ENCODE measurements at places on chromosomes 12 and 14. TPM values are rescaled to one million over a fixed set of nuclear protein-coding genes. Genes with fewer than 3 reads are reported as not detected.

RNASE4 gene
- 0.69 TPM for total RNA-seq

TCL1B gene
- not detected for total RNA-seq

KRT82 gene
- not detected for total RNA-seq

MYH6 gene
- total RNA-seq: not detected

LTBP2 gene
- total RNA-seq: 0.84 TPM

RTL1 gene
- 0.08 TPM for total RNA-seq

RASAL1 gene
- not detected for total RNA-seq

FBXO34 gene
- 18.1 TPM for total RNA-seq

DNA sequence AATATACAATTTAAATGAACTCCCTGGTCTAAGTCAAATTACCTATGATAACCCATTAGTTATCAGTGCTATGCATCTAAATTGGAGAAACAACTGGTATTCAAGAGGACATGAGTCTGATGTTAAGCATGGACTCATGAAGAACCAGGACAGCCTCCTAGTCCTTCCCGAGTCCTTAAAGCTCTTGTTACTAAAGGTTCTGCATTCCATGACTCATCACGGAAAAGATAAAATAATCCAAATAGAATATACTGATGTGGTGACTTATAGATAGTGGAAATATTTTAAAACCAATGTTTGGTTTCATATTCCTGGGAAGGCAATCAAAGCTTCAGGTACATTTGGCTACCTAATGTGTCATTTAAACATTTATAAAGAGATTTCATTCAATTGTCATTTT lies 117.2 kb upstream of the PMCH start:
- no peak for DNase-seq

DNA sequence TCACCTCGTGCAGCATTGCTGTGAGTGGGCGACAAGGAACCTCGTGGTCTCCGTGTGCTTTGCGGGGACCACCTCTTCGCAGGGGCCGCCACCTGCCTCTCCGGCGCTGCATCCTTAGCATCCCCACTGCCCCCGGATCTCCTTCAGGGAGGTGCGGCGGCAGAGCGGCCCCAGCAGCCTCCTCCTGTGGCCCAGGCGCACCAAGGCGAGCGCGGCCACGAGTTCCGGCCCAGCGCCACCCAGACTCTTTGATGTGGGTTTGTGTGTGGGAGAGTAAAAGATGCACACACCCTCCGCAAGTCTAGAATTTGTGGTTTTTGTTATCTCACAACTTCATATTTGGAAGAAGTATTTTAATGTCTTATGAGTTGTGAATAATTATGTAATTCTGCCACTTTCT lies 118.8 kb upstream of the DIO3 start:
- no peak for DNase-seq

- no peak for DNase-seq
Measured at GRCh38 chr12:25493682-25494081, 59.4 kb downstream of the LMNTD1 start.

GRCh38 chr12:26280869-26281268 lies 85.5 kb downstream of the SSPN start:
- DNase-seq: no peak

DNA sequence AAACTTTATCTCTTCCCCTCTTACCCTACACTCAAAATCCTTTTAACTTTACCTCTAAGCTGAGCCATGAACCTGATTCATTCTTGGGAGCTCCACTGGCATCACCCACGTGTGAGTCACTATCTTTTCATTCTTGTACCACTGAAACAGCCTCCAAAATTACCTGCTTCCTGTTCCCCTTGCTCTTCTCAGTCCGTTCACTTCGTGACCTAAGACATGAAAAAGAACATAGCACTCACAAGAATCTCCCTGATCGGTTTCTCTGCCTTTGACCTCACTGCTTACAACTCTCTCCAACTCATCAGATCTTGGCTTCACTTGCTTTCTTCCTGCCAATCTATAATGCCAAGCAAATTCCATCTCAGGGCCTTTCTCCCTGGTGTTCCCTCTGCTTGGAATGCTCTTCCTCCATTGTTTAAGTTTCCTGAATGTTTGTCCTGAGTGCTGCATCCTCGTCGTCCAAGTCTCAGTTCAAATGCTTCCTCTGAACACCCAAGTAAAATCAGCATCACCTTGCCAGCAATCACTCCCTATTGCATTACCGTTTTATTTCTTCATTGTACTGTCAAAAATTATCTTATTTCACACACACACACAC lies 9.2 kb downstream of the GLIPR1 start:
- DNase-seq: no peak

GRCh38 chr12:131959641-131960589 lies 10.2 kb downstream of the EP400 start:
- no peak for DNase-seq

DNA sequence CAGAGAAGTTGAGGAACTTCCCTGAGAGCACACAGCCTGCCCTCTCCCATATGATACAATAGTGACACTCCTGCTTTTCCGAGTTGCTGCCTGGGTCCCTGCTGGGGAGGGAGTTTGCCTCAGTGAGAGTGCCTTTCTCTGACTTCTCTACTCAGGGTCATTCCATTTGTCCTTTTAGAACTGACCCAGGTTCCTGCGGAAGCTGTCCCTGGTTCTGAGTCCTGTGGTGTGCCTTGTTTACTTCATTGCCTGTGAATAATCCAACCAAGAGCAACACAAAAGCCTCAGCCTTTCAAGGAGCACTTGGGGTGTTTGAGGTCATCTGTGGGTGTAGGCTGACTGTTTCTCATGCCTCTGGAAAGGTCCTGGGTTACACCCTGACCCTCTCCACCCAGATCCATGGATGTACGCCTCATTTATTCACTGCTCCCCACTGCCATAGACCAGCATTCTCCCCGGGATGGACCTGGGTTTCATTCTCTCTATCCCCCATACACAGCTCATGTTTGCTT lies 13.6 kb downstream of the SERPINA1 start:
- DNase-seq: no peak

DNA sequence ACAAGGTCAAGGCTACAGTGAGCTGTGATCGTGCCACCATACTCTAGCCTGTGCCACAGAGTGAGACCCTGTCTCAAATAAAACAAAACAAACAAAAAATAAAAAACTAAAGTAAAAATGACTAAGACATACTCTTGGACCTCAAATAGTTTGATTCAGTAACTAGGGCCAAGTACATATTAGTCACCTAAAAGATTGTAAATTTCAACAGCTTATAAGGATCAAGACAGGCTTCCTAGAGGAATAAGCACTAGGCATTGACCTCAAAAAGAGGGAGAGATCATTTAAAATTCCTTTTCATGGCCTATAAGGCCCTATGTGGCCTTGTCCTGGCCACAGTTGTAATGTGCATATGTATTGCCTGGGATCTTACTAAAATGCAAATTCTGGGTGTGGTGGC lies 46.0 kb upstream of the CHST11 start:
- DNase-seq: no peak

GRCh38 chr14:68631394-68632053 lies 161.3 kb downstream of the ZFP36L1 start:
- no peak for DNase-seq

DNA sequence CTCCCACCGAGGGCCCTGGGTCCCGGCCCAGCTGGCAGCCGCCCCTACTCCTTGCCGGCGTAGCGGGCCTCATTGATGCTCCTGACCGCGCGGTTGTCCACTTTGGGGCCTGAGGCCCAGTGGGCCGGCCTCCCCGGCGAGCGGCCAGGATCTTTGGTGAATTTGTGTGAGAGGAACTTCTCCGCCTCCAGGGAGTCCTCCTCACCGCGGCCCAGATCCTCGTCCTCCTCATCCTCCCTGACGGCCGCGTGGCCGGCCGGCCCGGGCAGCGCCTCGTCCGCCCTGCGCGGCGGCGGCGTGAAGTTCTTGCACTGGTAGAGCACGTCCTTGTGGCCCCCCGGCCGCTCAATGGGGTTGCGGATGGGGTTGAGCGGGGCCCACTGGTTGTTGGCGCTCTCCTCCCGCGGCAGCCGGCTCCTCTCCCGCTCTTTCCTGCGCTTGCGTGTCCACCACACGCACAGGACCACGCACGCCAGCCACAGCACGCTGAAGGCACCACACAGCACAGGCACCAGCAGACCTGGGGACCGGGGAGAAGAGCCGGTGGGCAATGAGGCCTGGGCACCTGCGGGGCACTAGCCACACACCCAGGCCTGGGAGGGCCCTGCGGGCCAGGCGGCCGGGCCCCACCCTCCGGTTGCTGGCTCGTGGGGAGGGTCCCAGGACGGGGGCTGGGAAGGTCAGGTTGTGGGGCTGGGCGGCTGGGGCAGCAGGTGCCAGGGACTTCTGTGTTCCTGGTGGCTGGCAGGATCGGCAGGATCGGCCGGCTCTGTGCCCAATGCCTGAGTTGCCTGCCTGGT lies 25.7 kb downstream of the JAG2 start:
- DNase-seq: no peak

DNA sequence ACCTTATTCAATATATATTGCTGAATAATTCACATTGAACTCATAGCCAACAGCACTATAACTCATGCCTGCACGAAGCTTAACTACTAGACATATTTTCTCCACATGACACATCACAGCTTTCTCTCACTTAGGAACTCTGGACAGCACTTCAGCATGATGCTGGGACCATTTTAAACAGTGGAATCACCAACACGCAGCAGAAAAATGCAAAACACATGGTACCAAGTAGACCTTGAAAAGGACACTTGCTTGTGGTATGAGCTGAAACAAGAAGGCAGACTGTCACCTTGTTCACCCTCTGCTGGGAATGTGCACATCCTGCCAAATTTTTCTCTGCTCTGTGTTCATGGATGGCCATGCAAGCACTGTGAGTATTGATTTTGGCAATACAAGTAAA lies 34.8 kb upstream of the CD9 start:
- no peak for DNase-seq
